ENCODE measurements at places on chromosomes 7 and 10.

GRCh38 chr10:13887761-13888160, 301.0 kb downstream of the PRPF18 start:
- DNase-seq = no peak

DNA sequence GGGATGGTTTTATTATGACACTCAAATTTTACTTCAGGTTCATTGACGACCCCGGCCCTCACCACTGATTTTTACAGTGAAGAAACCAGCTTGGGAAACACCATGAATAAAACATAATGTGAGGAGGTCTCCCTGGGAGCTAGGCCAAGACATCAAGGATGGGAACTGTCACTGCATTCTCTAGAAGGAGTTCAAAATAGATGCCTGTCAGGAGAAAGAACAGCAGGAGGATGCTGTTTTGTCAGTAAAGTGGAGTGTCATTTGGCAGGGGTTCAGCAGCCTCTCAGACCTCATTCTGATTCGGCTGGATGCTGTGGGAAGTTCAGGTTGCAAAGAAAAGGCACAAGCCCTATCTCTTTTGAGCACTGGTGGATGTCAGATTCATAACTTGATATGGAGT, 360.3 kb upstream of the C7orf33 start:
- DNase-seq = no peak

DNA sequence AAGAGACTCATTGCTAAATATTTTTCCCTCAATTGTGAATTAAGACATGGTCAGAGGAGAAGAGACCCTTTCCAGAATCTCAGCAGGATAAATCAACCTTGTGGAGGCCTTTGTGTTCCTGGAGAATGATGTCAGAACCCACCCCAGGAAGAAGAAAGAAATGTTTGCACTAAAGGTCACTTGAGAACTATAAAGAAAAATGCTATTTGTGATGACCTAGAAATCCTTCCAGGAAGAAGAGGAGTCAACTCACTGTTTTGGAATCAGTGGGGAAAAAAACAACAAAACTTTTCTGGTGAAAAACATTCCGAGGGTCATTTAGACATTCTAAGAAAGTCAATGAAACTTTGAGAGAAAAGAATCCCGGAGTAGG, 129.1 kb upstream of the ANKRD1 start:
- no peak for DNase-seq

DNA sequence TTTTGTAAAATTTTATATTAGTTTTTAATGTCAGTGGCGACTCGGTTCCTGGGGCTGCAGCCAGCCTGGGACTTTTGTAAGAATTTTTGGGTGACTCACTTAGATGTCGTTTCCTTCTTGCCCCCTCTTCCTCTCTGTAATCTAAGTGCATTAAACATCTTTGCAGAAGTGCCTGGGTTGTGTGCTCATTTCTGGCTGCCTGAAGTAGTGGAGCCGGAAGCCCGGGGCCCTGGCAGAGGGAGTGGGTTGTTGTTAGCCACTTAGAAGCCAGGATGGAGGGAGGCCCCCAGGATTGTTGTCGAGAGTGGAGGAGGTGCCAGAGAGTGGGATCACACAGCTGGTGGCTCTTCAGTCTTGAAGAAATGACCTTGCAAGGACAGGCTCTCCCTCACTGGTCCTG, 11.0 kb upstream of the TRIM8 start:
- DNase-seq = no peak

DNA sequence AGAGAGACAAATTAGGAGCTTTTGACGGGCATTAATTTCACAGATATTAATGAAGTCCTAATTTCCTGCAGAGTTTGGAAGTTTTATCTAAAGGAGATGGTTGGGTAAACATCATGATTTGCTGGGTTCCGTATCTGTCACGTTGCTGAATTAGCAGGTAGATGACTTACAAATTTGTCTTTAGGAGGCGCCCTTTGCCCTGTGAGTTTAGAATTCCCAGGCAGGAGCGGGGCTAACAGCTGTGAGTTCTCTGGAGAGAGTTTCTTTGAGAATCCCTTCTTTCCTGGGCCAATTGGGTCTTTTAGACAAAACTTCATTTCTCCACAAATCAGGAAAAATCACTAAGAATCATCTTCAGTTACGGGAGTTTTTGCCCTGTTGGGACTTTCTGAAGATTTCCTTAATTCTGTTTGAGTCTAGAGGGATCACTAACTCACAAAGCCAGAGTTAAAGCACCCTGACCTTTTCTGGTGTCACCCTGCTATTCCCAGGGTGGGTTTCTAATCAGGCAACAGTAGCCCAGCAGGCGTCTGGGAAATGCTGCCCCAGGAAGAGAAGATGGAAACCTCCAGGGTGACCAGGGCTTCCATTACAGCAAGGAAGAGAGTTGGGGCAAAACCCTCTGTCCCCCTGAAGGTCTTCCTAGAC, 63.7 kb downstream of the PRKCQ start:
- no peak for DNase-seq

GRCh38 chr10:132455986-132456847, 59.2 kb downstream of the PWWP2B start:
- DNase-seq = no peak

- no peak for DNase-seq
Observed at GRCh38 chr10:43901744-43902504, 253.2 kb upstream of the ZNF32 start.

- DNase-seq = no peak
Observed at GRCh38 chr10:52297747-52298146, 16.3 kb upstream of the DKK1 start.

- DNase-seq = no peak
Observed at GRCh38 chr7:85177316-85177715, 9.5 kb downstream of the SEMA3D start.

- DNase-seq = no peak
Observed at GRCh38 chr7:149559711-149560110, 62.1 kb upstream of the ZNF746 start.

DNA sequence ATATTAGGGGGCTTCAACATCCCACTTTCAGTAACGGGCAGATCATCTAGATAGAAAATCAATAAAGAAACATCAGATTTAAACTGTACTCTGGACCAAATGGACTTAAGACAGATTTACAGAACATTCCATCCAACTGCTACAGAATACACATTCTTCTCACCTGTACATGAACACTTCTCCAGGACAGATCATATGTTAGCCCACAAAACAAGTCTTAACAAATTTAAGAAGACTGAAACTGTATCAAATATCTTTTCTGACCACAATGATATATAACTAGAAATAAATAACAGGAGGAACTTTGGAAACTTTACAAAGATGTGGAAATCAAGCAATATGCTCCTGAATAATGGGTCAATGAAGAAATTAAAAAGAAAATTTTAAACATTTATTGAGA, 86.7 kb downstream of the MICU1 start:
- no peak for DNase-seq

GRCh38 chr10:132306864-132307751, 642 bp downstream of the STK32C start:
- no peak for DNase-seq

- DNase-seq = no peak
Observed at GRCh38 chr10:103949728-103950127, 17.2 kb upstream of the SLK start.

DNA sequence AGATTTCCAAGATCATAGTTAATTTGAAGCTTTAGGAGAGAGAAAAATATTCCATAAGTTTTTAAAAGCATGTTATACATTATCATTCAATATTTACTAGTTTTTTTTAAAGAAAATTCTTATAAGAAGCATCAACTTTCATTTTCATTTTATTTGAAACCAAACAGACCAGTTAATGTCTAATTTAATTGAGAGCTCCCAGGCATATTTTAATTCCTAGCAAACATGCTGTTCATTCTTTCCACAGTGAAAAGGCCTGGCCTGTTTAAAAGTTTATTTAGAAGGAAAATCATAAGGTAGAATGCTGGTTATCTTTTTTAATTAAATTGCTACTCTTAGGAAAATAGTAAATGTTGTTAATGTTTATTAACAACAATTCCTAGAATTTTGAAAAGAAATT, 324.4 kb downstream of the PCLO start:
- no peak for DNase-seq

Data from NCI-H1048 (cell line).